ENCODE measurements at places on chromosomes 2 and 18. TPM values are rescaled to one million over a fixed set of nuclear protein-coding genes. Genes with fewer than 3 reads are reported as not detected.

Gene RAPGEF4
- total RNA-seq: 1.9 TPM

Gene SNORC
- total RNA-seq: 0.92 TPM

Gene HOXD13
- 0.09 TPM for total RNA-seq

Gene GPR155
- 4.8 TPM for total RNA-seq

Gene CCDC141
- under 0.01 TPM for total RNA-seq

Gene CRYBA2
- total RNA-seq: not detected

Gene CGREF1
- total RNA-seq: 7.0 TPM

Gene CROCC2
- 0.14 TPM for total RNA-seq
